Heart left ventricle (tissue), 16 donors: ENCODE measurements at places on chromosomes 2 and 18. TPM values are rescaled to one million over a fixed set of nuclear protein-coding genes. Genes with fewer than 3 reads are reported as not detected.

The OTOS gene
- not detected for total RNA-seq

The VSNL1 gene
- total RNA-seq = 19.6 TPM

The PXDN gene
- 28.3 TPM for total RNA-seq

The LYPD1 gene
- 0.23 TPM for total RNA-seq

The KCNF1 gene
- 0.33 TPM for total RNA-seq

The SNORC gene
- total RNA-seq = 0.38 TPM

The CTAGE1 gene
- not detected for total RNA-seq

The PDE6D gene
- 19.9 TPM for total RNA-seq

The TCF23 gene
- total RNA-seq = 0.85 TPM

The ASB3 gene
- 15.0 TPM for total RNA-seq

The CRACDL gene
- 2.4 TPM for total RNA-seq

The MC4R gene
- total RNA-seq = not detected

The HOXD13 gene
- total RNA-seq = not detected

The LYPD6 gene
- 0.31 TPM for total RNA-seq
